ENCODE measurements at places on chromosomes 12 and 14.

DNA sequence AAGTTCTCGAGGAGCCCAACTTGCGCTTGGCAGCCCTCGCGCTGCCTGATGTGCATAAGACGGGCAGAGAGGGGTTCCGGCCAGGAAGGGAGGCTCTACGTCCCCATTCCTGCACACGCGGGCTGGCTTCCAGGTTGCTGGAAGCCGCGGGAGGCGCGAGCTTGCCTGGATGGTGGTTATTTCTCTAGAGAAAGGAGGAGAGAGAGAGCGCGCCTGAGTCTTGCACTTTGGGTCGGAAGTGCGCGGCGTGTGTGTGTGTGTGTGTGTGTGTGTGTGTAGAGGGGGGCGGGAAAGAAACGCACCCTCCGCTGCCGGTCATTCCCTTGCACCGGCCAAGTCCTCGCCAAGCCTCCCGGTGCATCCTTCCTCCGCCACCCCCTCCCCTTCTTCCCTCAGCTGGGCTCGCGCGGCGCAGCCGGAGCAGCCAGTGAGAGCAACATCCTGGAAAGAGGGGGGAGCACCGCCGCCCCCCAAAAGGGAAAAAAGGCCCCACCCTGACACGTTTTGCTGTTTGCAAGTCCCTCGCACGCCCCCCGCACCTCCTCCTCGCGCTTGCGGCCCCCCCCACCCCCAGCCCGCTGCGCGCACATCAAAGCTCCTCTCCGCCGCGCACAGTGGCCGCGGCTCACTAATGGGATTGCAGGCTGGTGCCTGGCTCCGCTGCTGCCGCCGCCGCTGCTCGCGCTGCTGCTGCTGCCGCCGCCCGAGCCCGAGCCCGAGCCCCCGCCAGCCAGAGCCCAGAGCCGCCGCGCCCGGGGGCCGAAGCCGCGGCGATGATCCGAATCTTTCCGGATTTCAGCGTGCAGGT is 4.4 kb upstream of the NPAS3 start:
- peak; percentile 12 for DNase-seq

DNA sequence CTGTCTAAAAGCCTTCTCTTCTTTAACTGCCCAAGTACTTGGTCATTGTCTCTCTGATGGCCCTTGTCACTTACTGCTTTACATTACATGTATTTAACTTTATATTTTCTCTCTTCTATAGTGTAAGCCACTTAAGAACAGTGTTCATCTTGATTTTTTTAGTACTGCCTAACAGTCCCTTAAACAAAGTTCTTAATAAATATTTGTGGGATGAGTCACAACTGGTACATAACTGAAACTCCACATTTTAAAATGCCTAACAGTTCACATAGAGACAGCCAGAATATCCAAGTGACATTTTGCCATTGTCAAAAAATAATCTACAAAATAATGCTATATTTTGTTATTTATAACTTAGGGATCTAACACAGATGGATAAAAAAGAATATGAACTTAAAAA is 146.6 kb downstream of the STXBP6 start:
- no peak for DNase-seq

DNA sequence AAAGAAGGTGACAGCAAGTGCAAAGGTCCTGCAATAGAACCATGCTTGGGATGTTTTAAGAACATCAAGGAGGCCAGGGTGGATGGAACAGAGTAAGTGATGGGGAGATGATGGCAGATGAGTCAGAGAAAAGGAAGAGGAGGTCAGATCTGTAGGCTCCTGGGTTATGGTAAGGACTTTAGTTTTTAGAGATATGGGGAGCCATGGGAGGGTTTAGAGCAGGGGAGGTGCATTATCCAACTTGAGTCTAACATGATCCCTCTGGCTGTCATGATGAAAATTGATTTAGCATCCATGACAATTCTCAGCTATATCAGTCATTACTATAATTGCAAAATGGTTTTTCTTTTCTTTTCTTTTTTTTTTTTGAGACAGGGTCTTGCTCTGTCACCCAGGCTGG is 7.3 kb upstream of the PLBD2 start:
- no peak for DNase-seq

DNA sequence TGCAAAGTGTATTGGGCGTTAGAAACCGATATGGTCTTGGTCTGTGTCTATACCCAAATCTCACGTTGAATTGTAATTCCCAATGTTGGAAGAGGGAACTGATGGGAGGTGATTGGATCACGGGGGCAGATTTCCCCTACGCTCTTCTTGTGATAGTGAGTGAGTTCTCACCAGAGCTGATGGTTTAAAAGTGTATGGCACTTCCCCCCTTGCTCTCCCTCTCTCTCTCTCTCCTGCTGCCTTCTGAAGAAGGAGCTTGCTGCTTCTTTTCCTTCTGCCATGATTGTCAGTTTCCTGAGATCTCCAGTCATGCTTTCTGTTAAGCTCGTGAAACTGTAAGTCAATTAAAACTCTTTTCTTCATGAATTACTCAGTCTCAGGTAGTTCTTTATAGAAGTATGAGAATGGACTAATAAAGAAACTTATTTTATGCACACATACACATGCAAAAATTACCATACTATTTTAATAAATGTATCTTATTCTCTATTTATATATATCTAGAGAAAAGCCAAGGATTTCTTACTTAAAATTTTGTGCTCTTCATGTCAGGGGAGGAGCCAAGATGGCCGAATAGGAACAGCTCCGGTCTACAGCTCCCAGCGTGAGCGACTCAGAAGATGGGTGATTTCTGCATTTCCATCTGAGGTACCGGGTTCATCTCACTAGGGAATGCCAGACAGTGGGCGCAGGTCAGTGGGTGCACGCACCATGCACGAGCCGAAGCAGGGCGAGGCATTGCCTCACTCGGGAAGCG is 1891.0 kb upstream of the FLRT2 start:
- DNase-seq, result no peak

DNA sequence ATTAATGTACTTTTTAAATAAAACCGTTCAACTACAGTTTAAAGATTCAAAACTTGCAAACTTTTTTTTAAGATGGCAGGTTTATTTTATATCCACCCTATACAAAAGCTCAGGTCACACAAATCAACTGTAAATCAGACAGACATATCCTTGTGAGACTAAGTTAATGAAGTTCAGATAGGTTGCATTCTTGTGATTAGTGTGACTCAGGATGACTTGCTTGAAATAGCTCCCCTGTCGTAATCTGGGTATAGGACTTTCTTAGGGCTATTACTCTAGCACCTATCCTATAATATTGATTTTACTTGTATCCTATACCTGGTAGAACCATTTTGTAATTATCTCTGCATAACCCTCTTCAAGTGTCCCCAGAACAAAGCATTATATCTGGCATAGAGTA is 9.5 kb upstream of the PRKD1 start:
- DNase-seq, result no peak

DNA sequence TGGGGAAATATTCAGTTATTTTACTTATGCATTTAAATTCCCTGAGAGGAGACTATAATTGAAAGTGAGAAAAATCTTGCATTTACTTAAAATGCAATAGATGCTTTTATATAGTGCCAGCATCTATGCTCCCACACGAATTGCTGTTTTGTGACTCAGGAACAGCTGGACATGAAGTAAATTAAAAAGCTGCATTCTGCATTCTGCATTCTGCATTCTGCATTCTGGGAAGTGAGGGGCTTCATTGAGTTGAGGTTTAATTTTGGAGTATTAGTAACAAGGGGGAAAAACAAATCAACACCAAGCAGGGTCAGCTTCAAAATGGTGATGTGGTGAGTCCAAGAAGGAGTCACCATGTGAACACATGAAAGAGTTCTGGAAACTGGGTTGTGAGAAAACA is 101.2 kb downstream of the C12orf50 start:
- no peak for DNase-seq

DNA sequence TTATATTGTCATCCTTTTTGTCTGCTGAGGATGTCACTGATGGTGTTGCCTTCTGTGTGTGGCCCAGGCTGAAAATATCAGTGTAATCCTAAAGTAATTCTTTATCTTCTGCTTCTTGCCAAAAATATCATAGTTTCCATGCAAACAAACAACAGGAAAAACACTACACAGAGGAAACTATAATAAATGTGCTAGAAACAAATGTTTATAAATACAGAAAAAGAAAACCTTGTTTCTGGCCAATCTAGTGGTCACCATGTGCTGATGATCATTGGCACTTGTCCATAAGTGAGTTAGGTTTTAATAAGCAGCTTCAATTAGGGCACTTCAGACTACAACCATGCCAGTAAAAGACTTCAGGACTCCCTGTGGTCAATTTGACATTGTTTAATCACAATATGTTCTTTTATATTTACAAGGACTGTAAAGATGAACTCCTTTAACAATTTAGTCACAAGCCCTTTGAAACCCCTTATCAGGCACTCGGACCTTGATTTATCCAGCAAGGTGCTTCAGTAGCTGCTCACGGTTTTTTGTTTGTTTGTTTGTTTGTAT is 124.8 kb downstream of the TMTC3 start:
- no peak for DNase-seq

DNA sequence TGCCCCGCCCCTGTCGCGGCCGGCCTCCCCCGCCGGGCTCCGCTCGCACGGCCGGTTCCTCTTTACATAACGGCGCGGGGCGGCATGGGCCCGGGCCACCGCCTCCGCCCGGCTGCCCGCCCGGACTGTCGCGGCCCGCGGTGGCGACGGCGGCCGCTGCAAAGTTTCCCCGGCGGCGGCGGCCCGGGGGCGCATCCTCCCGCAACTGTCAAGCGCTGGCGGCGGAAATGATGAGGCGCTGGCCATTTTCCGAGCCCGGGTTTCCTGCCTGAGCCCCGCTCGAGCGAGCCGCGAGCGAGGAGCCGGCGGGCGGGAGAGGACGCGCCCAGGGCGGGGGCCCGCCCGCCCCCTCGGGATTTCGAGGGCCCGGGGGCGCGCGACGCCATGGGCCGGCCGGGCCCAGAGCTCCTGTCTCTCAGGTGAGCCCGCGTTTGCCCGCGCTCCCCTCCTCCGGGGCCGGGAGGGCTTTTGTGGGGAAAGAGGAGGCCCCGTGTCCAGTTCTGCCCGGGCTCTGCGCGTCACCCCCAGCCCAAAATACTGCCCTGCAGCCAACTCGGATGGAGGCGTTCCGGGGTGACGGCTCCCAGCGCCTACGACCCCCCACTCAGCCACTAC is at the start of gene SH2B3:
TSS of gene SH2B3 (plus strand) at position 65 of the 615 bp plus-strand sequence. CDS start 12,223 bp downstream, outside the sequence.
- no peak for DNase-seq

DNA sequence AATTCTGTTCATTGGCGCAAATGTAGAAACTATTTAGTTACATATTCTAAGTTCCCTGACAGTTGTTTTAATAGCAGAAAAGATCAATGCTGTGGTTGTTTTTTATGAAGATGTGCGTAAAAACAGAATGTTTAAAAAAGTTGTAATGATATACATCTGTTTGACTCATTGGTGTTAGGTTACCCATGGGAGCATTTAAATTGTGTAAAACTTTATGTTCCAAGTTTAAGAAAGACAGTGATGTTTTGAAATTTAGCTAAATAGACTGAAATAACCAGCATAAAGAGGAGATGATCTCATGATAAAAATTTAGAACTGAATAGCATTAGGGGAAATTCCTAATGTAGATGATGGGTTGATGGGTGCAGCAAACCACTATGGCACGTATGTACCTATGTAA is 3.6 kb downstream of the PELI2 start:
- DNase-seq, result no peak

DNA sequence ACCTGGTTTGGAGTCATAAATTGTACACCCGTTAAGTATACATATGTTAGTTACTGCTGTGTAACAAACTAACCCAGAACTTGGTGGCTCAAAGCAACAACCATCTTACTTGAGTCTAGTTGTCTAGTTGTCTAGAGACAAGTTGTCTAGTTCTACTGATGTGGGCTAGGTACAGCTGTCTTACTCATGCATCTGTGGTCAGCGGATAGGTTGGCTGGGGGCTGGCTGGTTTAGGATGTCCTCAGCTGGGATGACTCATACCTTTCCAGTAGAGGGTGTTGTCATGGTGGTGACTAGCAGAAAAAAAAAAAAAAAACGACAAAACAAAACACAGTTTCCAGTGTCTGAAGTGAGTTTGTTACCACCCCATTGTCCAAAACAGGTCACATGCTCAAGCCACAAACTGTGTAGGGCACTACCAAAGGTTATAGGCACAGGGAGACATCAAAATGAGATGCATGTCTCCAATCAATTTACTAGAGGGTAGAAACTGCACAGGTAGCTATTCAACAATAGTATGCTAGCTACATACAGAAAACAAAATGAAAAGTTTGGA is 680.3 kb downstream of the MED13L start:
- DNase-seq, result peak; percentile 32

DNA sequence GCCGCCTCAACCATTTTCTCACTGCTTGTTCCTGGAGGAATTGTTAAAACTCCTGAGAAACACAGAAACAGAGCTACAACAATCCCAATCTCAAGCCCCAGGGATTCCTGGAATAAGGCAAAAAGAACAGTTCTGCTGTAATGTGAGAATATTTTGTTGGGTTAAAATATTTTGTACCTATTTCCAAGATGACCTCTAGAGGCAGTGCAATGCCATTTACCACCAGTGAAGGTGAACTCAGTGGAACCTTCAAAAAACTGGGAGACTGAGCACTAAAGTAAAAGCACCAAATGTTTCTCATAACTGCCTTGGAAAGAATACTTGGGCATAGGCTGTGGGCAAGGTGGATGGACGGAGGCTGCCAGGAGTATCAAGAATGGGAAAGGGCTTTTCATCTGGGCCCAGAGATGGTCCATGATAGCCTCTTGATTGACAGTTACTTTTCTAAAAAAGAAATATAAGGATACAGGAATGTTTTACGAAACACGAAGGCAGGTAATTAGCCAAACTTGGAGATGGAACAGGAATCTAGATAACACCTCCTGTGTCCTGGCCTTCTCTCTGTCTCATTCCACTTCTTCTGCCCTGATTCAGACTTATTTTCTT is 334.0 kb upstream of the FLRT2 start:
- DNase-seq, result peak; percentile 5

- DNase-seq, result no peak
Observed at GRCh38 chr14:35416108-35416750, 11.7 kb upstream of the NFKBIA start.

DNA sequence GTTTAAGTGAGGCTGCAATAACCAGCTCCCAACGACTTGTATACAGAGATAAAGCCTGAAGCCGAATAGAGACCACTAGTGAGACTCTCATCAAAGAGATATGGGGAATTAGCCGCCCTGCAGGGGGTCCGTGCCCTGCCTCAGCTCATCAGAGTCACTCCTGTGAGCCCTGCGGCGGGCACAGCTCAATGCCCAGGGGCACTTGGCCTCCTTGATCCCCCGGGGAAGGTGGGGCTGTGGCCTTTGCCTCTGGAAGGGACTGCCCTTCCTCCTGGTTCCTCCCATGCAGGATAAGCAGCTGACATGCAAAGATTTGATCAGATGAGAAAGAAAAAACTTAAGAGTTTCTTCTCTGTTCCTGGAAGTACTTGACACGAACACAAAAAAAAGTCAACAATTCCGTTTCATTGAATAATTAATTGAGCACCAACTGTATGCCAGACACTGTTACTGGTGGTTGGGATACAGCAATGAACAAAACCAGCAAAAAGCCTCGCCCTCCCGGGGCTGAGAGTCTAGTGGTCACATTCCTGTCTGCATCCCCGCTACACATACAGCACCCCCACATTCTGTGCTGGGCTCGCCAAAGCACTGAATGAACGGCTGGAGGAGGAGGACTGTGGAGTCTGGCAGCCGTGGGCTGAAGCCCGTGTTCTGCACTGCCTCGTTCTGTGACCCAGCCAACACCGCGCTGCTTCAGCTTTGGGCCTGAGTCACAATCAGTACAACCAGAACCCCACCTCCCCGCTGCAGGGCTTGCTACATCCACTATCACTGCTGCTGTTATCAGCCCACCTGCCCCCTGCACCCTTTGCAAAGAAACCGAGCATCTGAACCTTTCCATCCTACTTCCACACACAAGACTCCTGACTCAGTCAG is 10.3 kb downstream of the TTC7B start:
- no peak for DNase-seq

GRCh38 chr12:120264904-120265472 is 542 bp downstream of the PXN start:
- DNase-seq, result no peak
